IPS-NIHi11 (cell line): ENCODE measurements at places on chromosomes 7 and 10.

GRCh38 chr10:98472196-98472595 lies 25.5 kb upstream of the HPS1 start:
- peak; percentile 45 for DNase-seq

DNA sequence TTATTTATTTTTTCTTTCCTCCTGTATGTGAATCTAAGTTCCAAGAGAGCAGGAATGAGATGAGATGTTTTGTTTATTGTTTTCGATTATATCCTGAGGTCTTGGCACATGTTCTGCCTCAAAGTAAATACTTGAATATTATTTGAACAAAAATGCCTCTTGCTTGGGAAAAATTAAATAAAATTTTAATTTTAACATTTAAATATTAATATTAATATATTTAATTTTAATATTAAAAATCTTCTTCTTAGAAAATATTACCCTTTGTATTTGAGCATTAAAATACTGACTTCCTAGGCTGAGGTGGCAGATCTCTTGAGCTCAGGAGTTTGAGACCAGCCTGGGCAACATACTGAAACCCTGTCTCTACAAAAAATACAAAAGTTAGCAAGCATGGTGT lies 123.4 kb upstream of the SEMA3D start:
- DNase-seq, result no peak

- no peak for DNase-seq
Observed at GRCh38 chr7:79624336-79624735, 170.9 kb upstream of the MAGI2 start.

DNA sequence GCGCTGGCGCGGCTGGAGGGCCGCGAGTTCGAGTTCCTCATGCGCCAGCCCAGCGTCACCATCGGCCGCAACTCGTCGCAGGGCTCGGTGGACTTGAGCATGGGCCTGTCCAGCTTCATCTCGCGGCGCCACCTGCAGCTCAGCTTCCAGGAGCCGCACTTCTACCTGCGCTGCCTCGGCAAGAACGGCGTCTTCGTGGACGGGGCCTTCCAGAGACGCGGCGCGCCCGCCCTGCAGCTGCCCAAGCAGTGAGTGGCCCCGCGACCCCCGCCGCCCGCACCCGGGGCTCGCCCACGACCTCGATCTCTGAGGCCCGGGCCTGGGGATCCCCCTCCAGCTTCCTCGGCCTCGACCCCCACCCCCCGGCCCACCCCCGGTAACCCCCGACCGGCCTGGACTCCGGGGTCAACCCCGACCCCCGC lies 537 bp downstream of the FOXK1 start:
- peak; percentile 53 for DNase-seq

DNA sequence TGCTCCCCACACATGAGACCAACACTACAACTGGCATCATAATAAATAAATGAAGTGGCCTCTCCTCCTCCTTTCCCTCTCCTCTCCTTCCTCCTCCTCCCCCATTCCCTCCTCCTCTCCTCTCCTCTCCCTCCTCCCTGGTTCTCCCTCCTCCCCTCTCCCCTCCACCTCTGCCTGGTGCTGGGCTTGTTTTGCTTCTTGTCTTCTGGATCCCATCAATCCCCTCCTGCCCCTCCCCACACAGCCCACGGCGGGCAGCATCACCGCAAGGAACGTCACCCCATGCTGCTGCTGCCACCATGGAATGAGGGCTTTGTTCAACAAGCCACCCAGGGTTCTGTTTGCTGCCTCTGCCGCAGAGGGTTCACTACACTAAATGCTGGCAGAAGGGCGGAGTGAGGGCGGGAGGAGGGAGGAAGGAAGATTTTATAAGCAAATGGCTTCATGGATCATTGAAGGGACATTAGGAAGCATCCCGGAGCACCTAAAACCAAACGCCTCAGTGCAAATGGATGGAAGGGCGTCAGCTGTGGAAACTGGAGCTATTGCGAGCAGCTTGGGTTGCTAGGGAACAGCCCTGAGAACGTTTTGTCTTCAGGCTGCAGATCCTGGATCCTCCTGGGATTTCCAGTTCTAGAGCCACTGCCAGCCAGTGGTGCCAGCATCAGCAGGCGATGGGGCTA lies 379.7 kb upstream of the ZMIZ1 start:
- no peak for DNase-seq

- no peak for DNase-seq
Observed at GRCh38 chr7:138565451-138566114, 105.5 kb downstream of the TRIM24 start.

GRCh38 chr7:9488555-9488954 lies 1055.1 kb downstream of the NXPH1 start:
- no peak for DNase-seq
